ENCODE measurements at places on chromosomes 5 and 9.

- DNase-seq, result no peak
These were observed 93.7 kb upstream of the SIMC1 start for GRCh38 chr5:176144508-176144907.

GRCh38 chr9:4964540-4964939, 20.5 kb upstream of the JAK2 start:
- no peak for DNase-seq

GRCh38 chr9:1929134-1929533, 86.0 kb upstream of the SMARCA2 start:
- DNase-seq, result no peak

DNA sequence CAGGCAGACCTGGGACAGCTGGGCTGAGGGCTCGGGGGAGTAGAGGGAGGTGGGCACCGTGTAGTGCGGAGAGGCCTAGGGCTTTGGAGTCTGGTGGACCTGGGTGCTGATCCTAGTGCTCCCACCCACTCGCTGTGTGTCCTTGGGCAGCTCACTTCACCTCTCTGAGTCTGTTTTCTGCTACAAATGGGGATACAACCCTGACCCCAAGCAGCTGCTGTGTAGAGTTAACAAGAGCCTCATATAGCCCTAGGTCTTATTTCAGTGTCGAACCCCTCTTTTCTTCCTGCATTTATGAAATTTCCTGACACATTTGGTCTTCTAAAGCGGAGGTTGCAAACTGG, 16.4 kb downstream of the ERGIC1 start:
- DNase-seq, result no peak

DNA sequence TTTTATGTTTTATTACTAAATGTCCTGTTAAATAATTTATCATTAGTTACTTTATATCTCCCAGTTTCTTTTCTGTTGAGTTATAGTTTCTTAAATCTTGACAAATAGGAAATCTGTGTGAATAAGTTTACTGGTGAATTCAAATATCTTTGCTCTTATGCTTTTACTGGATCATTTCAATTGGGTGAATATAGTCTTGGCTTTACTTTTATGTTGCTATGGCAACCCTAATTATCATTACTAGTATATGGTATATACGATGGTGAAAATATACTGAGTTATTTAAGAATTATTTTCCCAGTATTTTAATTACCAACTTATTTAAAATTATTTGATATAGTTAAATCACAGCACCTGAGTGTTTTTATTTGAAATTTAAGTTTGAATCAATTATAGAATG, 363.0 kb downstream of the CDH10 start:
- DNase-seq, result no peak

DNA sequence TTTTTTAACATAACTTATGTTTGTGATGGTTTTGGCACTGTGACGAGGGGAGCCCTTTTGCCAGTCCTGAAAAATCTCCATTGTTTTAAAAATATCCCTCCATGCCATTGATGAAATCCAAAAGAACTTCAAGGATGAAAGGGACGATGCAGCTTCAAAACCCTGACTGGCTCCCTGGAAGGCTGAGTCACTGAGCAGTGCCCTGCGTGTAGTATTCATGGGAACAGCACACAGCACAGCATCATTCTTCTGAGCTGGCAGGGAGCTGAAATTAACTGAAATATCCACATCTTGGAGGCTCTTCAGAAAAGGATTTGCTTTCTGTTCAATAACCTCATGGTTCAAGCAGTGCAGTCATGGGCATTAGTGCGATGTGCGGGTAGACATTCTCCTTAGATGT, 29.7 kb downstream of the PDE4D start:
- no peak for DNase-seq

GRCh38 chr9:89225587-89225986, 47.0 kb upstream of the SHC3 start:
- DNase-seq, result no peak

GRCh38 chr5:126023994-126024441, 399.2 kb upstream of the GRAMD2B start:
- DNase-seq, result no peak

GRCh38 chr5:80837679-80838078, 122.5 kb upstream of the RASGRF2 start:
- DNase-seq, result no peak

GRCh38 chr5:50292735-50293394, 148.2 kb downstream of the EMB start:
- DNase-seq, result no peak

DNA sequence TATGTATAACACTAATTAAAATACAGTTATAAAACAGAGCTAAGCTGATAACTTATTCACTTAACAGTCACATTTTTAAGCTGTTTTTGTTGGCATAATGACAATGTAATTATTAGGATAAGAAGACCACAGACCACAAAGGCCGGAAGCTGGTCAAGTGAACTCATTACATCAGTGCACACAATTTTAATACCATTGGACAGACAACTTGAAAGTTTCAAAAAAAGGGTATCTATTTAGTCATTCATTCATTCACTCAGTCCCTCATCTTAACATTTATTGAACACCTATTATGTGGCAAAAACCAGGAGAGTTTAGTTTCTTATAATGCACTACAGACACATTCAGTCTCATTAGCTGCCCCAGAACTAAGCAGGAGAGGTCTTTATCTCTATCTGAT, 11.6 kb downstream of the ERP44 start:
- DNase-seq, result no peak

- no peak for DNase-seq
These were observed 42.8 kb downstream of the NFIB start for GRCh38 chr9:14271093-14271673.

DNA sequence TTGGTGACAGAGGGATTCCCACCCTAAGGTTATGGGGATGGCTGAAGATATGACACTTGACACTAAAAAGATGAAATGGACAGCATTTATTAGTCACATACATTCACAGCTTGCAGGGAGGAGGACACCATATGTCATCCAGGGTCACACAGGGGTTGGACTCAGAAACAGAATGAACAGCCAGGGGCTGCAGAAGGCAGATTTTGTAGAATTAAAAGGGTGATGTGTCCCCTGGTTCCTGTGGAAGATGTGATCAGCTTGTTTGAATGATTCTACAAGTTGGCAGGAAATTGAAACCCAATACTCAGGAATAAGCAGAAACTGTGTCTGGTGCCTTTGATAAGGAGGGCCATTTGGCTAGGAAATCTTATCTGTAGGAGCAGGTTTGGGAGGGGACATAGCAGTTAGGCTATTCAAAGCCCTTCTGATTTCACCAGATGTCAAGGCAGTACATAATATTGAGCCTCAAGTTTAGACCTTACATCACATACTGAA, 102.3 kb upstream of the GRIN3A start:
- DNase-seq, result no peak

DNA sequence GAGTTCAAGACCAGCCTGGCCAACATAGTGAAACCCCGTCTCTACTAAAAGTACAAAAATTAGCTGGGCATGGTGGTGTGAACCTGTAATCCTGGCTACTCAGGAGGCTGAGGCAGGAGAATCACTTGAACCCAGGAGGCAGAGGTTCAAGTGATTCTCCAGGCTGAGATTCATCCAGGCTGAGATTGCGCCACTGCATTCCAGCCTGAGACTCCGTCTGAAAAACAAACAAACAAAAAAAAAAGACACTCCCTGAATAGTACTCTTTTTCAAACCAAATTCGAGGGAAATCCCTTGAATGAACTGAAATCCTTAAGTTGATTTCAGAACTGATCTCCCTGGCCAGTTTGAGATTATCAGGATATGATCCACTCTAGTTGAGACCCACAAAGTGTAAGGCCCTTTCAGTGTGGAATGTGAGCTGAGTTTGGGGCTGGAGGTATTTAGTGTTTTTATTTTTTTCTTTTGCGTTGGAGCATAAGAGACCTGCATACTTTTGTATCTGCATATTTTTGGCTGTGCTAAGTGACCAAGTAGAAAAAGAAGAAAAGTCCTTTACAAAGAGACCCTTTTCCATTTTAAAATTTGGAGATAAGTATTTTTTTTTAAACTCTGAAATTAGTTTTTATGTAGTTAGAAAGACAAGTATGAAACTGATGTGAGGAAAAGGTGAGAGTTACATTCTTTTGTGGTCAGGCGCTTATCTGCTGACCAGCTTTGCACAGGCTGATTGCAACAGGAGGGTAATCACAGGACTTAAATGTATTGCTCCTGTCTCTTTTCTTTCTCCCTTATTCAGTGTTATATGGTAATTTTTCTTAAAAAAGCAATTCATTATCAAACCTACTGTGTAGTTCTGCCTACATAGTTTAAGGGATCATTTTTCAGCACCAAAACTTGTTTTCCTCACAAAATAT, 42.9 kb downstream of the TMEFF1 start:
- no peak for DNase-seq

DNA sequence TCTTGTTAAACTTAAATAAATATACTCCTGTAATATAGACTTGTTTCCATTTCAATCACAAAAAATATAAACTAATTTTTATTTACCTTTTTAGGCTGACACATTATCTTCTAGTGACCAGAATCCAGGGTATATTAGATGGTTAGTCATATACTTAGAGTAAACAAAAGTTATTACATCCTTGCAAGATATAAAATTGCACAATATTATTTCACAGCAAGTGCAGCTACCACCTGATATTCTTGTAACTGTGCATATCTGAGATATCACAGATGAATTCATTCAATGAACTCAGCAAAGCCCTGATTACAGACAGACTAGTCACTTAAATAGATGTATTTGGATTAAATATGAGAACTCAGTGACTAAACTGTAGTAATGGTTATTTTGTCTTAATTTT, 25.6 kb upstream of the ARRDC3 start:
- DNase-seq, result no peak

GRCh38 chr5:78649861-78650496, 1.4 kb upstream of the LHFPL2 start:
- DNase-seq, result no peak

- DNase-seq, result no peak
These were observed 278.9 kb downstream of the CHSY3 start for GRCh38 chr5:130183115-130183514.

- DNase-seq, result no peak
These were observed 81.2 kb downstream of the MRPS27 start for GRCh38 chr5:72238712-72239445.

DNA sequence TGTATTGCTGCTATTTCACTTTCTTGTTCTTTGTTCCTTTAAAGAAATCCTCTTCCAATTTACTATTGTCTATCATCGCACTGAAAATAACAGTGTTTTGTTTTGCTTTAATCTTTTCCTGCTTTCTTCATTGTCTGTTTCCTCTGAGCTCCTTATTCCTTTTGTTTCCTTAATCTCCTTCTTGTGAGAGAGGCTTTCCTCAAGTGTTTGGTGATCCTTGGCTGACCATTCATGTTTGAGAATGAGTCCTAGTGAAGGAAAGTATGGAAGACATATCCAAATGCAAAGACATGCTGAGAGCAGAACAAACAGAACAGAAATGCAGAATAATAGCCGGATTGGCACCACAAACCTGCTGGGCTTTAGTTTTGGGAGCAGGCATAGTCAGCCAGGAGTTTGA, 42.0 kb upstream of the ENTREP1 start:
- DNase-seq, result no peak

DNA sequence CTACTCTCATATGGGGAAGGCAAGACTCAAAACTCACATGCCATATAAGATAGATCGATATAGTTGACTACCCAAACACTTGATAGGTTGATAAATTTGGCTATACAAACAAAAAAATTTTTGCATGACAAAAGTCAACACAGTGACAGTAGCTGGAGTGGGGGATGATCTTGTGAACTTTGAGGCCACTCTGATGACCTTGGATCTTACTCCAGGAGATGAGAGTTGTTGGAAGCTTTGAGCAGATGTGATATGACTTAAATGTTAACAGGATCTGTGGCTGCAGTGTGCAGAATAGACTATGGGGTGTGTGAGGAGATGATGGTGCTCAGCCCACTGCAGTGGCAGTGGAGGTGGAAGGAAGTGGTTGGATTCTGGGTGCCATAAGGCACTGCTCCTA, 101.4 kb downstream of the ZFAND5 start:
- DNase-seq, result no peak

GRCh38 chr9:91178281-91179236, 183.2 kb downstream of the AUH start:
- DNase-seq, result no peak

GRCh38 chr5:133878236-133878555, 90.2 kb downstream of the C5orf15 start:
- DNase-seq, result no peak

DNA sequence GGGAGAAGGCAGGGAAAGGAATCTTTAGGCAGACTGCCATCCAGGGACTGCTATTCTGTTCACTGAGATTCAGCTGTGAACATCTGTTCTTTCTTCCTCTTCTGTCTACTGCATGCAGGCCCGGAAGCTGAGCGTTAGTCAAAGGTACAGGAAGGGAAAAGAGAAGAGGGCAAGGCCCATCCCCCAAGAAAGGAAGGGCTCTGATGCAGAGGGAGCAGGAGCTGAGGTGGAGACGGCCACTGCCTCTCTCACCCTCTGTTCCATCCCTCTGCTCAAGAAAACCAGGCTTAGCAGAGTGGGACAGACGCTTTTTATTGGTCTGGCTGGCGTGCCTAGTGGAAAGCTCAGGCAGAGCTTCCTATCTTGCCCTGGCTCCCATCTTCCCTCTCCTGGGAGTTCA, 57.6 kb downstream of the PFDN1 start:
- DNase-seq, result no peak

- DNase-seq, result no peak
These were observed 37.6 kb downstream of the PAM start for GRCh38 chr5:102792705-102793104.

GRCh38 chr5:94524841-94525697, 93.3 kb downstream of the KIAA0825 start:
- DNase-seq, result no peak

DNA sequence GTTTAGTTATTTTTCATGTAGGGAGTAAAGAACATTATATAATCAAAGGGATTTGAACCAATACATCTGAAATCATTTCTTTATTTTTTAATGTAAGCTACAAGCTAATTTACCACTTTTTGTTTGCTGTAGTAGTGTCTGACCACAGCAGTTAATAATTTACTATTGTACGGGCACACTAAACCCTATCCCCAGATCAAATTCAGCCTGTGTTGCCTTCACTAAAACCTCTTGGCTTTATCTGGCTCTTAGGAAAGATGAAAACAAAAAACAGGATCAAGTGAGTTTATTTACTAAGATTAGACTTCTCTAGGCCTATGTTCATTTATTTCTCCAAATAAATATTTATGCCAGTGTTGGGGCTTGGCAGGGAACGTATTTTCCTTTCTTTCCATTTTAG, 384.1 kb downstream of the EBF1 start:
- DNase-seq, result no peak

Measured in activated T-helper 9 cell treated with anti-CD3 and anti-CD28 coated beads, Interleukin-2, amount 50 U/mL, for 16 hours (primary cell).